ENCODE measurements at places on chromosomes 1 and 21.

- no peak for DNase-seq
These were observed 59.2 kb downstream of the PBX1 start for GRCh38 chr1:164618202-164618564.

DNA sequence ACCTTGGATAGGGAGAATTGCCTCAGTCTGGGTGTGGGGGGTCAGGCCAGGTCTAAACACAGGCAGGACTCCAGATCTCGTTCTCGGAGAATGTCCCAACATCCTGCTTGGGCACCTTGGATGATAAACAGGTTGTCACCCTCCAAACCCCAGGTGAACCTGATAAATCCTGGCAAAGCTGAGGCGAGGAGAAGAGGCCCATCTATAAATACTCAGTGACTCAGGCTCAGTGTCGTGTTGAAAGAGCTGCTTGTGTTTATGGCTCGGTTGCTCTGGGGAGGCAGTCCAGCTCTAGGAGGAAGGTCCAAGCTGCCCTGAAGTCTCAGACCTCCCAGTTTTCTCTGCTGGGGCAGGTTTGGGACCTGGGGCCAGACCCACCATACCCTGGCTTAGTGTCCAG, 15.8 kb upstream of the TRIM63 start:
- DNase-seq, result no peak

DNA sequence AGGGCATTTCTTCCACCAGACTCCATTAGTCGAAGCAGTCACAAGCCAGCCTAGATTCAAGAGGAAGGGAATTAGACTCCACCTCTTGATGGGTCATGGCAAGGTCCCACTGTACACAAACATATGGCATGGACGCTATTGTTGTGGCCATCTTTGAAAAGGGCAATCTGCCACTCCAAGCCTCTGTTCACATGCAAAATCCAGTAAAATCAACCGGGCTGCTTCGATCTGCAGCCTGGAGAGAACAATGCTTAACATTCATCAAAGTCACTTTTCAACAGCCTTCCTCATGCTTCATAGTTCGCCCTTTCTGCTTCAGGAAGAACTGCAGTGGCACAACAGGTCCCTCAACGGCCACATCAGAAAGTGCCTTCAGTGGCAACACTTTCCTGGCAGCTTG, 28.0 kb upstream of the GJB5 start:
- DNase-seq, result no peak

DNA sequence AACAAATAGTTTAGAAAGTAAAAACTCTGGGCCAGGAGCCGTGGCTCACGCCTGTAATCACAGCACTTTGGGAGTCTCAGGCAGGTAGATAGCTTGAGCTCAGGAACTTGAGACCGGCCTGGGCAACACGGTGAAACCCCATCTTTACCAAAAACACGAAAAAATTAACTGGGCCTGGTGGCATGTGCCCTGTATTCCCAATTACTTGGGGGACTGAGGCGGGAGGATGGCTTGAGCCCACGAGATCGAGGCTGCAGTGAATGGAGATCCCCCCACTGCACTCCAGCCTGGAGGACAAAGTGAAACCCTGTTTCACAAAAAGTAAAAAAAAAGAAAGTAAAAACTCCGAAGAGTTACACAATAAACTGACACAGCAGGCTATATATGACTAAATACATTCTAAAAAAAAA, 10.6 kb downstream of the CEP170 start:
- no peak for DNase-seq

DNA sequence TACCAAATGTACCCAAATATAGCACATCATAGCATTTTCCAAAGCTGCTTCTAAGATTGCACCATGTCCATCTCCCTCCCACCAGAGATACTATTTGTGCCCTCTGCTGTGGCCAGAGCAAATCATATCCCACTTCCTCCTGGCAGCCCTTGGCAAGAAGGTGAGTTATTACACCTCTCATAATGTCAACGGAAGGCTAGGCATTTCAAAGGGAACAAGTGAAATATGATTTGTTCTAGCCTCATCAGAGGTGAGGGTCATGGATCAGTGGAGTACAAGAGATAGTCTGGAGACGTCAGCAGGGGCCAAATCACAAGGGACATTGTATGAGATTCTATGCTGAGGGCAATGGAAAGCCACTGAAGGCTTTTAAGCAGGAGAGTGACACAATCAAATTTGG, 90.2 kb upstream of the BCAR3 start:
- DNase-seq, result no peak

DNA sequence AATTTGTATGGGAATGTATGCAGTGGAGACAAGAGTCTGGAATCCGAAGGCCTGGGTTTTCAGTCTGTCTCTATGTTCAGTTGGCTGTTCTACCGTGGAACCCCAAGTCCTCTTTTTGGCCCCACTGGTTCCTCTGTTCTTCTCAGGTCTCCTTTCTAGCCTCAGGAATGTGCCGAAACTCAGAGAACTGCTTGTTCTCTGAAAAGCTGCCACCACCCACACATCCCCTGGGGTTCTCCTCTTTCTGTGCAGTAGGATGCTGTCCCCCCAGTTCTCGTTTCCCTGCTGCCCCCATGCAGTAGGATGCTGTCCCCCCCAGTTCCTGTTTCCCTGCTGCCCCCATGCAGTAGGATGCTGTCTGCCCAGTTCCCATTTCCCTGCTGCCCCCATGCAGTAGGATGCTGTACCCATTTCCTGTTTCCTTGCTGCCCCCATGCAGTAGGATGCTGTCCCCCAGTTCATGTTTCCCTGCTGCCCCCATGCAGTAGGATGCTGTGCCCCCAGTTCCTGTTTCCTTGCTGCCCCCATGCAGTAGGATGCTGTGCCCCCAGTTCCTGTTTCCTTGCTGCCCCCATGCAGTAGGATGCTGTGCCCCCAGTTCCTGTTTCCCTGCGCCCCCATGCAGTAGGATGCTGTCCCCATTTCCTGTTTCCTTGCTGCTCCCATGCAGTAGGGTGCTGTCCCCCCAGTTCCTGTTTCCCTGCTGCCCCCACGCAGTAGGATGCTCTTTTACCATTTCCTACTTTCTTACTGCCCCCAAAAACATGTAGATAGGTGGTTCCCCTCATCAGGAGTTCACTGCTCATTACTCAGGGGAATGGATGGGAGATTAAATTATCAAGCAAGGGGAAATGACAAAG, 35.3 kb downstream of the OPTC start:
- no peak for DNase-seq

DNA sequence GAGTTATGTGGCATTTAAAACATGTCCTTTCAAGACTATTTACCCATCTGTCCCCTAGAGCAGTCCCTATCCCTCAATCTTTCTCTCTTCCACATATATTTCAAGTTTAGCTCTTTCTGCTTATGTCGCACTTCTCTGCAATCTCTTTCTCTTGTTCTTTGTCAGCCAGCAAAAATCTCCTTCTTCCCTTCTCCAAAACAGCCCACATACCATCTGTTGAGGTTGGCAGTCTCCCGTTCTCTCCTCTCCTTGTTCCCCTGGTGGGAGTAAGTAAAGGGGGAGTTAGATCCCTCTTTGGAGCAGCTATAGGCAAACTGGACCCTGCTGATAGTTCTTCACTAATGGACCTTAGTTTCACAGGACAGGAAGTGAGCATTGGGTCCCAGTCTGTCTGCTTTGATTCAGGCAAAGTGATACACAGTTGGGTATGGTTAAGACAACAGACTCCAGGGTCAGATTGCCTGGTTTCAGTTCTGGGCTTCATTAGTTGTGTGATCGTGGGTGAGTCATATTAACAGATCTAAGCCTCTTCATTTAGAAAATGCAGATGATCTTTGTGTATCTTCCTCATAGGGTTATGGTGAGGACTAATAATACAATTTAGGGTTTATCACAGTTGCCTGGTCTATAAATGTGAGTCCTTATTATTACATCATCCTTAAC, 19.7 kb downstream of the BRINP2 start:
- DNase-seq, result no peak

DNA sequence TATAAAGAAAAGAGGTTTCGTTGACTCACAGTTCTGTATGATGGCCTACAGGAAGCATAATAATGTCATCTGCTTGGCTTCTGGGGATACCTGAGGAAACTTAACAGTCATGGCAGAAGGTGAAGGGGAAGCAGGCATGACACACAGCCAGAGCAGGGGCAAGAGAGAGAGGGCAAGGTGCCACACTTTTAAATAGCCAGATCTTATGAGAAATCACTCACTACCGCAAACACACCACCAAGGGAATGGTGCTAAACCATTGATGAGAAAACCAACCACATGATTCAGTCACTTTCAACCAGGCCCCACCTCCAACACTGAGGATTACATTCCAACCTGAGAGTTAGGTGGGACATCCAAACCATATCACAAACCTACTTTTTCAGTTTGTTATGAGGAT, 245.9 kb upstream of the SGIP1 start:
- no peak for DNase-seq

- DNase-seq, result no peak
These were observed 13.1 kb upstream of the VAMP4 start for GRCh38 chr1:171754971-171755370.

GRCh38 chr1:10759413-10760200, 36.8 kb downstream of the CASZ1 start:
- no peak for DNase-seq

DNA sequence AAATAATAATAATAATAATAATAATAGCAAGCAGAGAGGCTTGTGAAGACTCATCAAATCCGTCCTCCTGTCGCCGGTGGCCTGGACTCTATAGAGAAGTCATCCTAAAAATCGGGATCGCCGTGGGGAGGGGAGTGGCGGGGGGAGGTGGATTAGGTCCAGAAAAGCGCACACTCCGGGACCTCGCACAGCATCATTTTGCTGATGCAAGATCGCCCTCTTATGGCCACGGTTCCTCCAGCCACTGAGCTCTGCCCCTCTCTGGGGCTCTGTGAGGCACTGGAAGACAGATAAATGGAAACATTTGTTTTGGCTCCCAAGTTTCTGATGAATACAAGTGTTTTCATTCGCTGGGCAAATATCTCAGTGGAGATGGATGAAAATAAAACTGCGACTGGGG, 612.0 kb downstream of the MATN1 start:
- no peak for DNase-seq

DNA sequence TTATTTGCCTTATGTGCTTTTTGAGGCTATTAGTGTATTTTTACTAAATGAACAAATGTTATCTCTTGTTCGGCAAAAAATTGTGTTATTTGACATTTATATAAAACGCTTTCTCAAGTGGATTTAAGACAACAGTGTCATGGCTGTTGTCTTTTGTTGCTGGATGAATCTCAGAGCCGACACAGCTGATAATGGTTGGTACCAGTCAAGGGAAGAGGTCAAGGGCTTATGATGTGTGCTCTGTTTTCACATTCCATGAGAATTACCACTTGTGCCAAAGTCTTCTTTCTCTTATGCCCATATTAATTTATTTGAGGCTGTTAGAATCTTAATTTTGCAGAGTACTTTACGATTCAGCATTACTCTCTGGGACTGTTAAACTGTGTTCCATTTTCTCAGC, 17.9 kb upstream of the CD101 start:
- DNase-seq, result no peak

DNA sequence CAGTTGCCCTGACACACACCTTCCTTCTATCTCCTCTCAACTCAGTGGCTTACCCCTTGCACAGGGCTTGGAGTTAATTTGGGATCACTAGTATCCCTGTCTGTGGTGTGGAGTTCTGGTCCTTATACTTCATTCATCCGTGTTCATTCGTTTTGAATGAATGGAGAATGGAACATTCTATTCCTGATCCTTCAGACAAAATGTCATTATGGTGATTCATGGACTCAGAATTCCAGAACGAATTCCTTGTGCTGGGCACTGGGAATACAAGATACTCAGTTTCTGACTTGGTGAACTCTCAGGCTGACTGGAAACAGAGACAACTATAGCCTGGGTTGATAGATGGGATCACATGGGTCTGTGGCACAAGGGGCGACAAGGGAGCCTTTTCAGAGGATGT, 49.9 kb upstream of the TRABD2B start:
- DNase-seq, result no peak
